ENCODE measurements at places on chromosomes 5 and 9. TPM values are rescaled to one million over a fixed set of nuclear protein-coding genes. Genes with fewer than 3 reads are reported as not detected.

DNA sequence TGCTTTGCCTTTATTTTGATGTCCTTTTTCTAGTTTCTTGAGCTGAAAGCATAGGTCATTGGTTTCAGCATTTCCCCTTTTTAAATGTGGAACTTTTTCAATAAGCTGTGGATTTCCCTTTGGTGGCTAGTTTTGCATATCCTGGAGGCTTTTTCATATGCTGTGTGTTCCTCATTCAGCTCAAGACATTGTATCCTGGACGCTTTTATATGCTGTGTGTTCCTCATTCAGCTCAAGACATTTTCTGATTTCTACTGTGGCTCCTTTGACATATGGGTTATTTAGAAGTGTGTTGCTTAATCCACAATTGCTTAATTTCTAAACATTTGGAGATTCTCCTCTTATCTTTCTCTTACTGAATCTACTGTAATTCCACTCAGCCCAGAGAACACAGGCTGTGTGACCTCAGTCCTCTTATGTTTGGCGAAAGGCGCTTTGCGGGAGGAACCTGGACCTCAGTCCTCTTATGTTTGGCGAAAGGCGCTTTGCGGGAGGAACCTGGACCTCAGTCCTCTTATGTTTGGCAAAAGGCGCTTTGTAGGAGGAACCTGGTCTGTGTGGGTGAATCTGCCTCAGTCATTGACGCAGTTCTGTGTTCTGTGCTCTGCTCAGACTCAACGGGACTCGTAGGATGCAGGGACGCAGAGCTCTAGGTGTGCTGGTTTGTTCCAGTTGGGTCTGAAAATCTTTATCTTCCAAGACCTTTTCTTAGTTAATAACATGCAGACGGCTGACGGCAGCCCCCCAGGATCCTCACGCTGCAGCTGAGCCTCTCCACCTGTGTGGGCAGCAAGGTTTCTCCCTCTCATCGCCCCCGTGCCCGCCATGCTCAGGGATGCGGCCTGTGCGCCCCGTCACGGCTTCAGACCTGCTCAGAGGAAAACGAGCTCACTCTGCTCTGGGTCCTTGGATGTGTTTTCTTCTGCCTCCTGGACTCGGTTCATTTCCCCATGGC lies 6.0 kb upstream of the SLC9A3 start:
- H3K27ac ChIP-seq = no peak overlapping the region
- H3K36me3 ChIP-seq = no peaks in the 10 kb centered on the region
- H3K4me1 ChIP-seq = no peaks in the 10 kb centered on the region
- H3K4me3 ChIP-seq = no peak overlapping the region
- peaks cover 100% of the 10 kb centered on the region for H3K27me3 ChIP-seq

- H3K4me1 ChIP-seq = peaks cover 38% of the 10 kb centered on the region
- no peaks in the 10 kb centered on the region for H3K27me3 ChIP-seq
- no peak overlapping the region for H3K27ac ChIP-seq
- DNase-seq = no peak
- peak overlapping the region; percentile 96 for H3K4me3 ChIP-seq
Measured at GRCh38 chr9:94031946-94032345, 52.3 kb upstream of the PTPDC1 start.

- DNase-seq = no peak
- peaks cover 71% of the 10 kb centered on the region for H3K36me3 ChIP-seq
- H3K27me3 ChIP-seq = no peaks in the 10 kb centered on the region
- peaks cover 36% of the 10 kb centered on the region for H3K4me1 ChIP-seq
Measured at GRCh38 chr9:35103660-35104191, 795 bp upstream of the STOML2 start.

DNA sequence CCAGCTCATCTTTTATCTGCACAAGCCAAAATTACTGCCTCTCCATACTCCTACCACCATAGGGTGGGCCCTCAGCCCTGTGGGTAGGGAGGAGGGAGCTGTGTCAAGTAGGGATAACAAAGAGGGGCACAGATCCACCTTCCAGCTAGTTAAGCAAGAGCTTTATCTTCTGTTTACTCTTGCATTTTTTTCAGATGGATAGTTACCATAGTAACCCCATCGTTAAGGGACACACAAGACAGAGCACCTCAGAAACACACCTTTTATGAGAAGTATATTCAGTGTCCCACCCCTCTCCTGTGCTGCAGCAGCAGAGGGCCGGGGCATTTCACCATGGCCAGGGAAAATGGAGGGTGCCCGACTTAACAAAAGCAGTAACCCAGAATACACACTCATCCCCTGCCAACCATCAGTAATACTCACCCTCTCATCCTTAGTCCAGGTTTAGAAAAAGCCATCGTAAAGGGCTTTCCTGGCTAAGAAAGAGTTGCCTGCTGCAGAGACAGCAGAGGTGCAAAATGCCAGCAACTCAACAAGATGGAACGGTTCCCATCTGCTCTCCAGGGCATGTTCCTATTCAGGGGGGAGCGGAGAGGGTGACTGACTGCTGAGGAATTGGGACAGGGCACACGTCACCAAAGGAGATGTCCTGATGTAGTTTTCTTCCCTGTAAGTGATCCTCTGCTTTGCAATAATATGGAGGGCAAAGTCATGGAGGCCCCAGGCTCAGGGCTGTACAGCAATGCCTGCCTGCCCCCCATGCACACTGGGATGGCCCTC lies 25.1 kb downstream of the MACROH2A1 start:
- peak overlapping the region; percentile 66 for H3K27ac ChIP-seq
- H3K4me1 ChIP-seq = peaks cover 75% of the 10 kb centered on the region
- DNase-seq = no peak
- no peak overlapping the region for H3K4me3 ChIP-seq

DNA sequence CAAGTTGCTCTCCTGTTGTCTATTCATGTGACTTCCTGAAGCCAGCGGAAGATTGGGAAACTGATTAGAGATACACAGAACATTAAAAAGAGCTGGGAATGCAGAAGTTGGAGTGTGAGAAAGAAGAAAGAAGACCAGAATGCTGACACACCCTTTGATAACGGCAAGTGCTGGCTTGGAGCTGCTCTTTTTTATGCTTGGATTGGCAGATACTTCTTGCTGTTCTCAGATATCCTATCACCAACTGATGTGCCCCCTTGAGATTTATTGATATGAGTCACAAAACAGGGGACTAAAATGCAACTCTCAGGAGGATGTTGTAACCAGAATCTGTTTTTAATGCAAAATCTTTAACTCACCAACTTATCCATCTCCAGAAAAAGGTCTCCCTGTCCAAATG lies 56.0 kb upstream of the ASTN2 start:
- no peak overlapping the region for H3K4me3 ChIP-seq
- no peak overlapping the region for H3K27ac ChIP-seq
- H3K36me3 ChIP-seq = no peaks in the 10 kb centered on the region
- no peaks in the 10 kb centered on the region for H3K4me1 ChIP-seq
- H3K27me3 ChIP-seq = peaks cover 14% of the 10 kb centered on the region

GRCh38 chr9:36441966-36442365 lies 41.9 kb upstream of the RNF38 start:
- H3K27me3 ChIP-seq = no peaks in the 10 kb centered on the region
- peaks cover 27% of the 10 kb centered on the region for H3K4me1 ChIP-seq
- DNase-seq = no peak

The FAM169A gene
- 6.3 TPM for total RNA-seq

The PRSS3 gene
- total RNA-seq = not detected

Data from left ventricle myocardium inferior (tissue), 1 donor.